ENCODE measurements at places on chromosomes 12 and 14. TPM values are rescaled to one million over a fixed set of nuclear protein-coding genes. Genes with fewer than 3 reads are reported as not detected.

FGD4 gene
- 1.4 TPM for total RNA-seq

BCAT1 gene
- total RNA-seq = 11.2 TPM

KCNH5 gene
- not detected for total RNA-seq

MANSC4 gene
- not detected for total RNA-seq

SERPINA10 gene
- not detected for total RNA-seq

LRRK2 gene
- 2.1 TPM for total RNA-seq

AMIGO2 gene
- total RNA-seq = 170 TPM

PLEKHD1 gene
- 0.03 TPM for total RNA-seq

PLA2G1B gene
- total RNA-seq = not detected

LTBP2 gene
- total RNA-seq = 16.4 TPM

TROAP gene
- total RNA-seq = 78.1 TPM

CCDC196 gene
- not detected for total RNA-seq

KRT77 gene
- not detected for total RNA-seq

FOXN4 gene
- total RNA-seq = 0.12 TPM

KRT73 gene
- not detected for total RNA-seq

CHMP4A gene
- total RNA-seq = 79.8 TPM

SLCO1C1 gene
- 0.10 TPM for total RNA-seq

TEDC1 gene
- total RNA-seq = 32.7 TPM

LRIG3 gene
- total RNA-seq = 6.2 TPM
